Kidney glomerular epithelial cell (primary cell): ENCODE measurements at places on chromosomes 1 and 21.
A peak's percentile ranks its signal among the peaks of the same experiment; 100 is the strongest.

- peak; percentile 30 for DNase-seq
These were observed 30.9 kb upstream of the TAL1 start for GRCh38 chr1:47262787-47263413.

DNA sequence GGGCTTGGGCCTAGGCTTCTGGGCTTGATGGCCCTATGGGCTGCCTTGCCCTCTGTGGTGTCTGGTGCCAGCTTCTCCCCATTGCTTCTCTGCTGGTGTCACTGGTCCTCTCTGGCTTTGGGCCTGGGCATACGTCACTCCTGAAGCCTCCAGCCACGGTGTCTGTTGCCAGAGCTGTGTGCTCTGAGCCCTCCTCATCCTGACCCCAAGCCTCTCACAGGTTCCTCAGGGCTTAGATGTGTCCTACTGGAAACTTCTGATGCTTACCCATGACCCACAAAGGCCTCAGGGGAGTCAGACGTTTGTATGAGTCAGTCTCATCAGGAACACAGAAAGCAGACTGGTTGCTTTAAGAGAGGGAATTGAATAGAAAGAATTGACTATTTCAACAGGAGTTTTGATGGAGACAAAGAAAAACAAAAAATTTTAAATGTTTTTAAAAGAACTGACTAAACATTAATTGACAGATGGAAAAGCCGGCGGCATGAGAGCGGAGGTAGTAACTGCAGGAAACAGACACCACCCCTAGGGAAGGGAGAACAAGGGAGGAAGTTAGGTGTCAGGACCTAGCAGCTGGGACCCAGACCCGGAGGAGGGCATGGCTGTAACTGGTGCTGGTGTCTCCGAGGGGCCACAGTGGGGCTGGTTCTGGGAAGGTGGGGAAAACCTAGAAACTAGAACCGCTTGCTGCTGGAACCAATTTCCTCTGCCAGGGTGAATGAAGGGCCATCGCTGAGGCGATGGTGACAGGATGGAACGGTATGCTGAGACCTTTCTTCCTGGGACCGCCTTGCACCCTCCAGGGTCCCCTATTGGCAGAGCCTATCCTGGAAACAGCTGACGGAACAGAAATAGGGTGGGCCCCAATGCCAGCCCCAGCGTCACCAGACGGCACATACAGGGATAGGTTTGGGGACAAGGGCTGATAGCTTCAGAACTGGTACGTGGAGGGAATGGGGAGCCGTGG is 40.0 kb upstream of the CITED4 start:
- DNase-seq, result peak; percentile 68

DNA sequence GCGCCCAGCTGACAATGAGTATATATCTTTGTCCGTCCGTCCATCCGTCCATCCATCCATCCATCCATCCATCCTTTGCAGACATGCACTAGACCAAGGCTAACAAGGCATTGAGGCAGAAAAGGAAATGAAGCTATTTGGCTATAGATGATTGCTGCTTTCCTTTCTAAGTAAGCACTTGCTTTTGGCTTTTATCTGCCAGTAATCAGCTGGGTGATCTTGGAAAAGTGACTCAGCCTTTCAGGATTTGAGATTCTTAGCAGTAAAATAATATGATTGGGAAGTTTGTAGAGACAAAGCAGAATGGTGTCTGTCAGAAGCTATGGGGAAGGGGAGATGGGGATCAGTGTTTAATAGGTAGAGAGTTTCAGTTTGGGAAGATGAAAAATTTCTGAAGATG is 22.7 kb downstream of the ZFYVE9 start:
- no peak for DNase-seq

DNA sequence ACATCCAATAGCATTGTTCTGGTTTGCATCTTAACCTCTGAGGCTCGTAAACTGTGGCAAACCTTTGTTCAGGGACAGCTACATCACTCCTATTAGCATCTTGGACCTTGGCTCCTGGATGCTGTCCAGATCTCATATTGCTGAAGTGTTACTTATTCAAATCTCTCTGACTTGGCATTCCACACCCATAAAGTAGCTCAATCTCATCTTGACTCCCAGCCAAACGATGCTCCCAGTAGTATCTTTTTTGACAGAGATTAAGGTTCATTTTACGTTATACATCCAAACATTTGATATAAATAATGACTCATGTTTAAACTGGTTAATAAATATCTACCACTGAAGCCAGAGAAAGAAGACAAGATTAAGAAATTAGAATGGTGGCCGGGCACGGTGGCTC is 4.4 kb upstream of the FLVCR1 start:
- no peak for DNase-seq

GRCh38 chr1:204513117-204513716 is 3.0 kb upstream of the MDM4 start:
- no peak for DNase-seq

DNA sequence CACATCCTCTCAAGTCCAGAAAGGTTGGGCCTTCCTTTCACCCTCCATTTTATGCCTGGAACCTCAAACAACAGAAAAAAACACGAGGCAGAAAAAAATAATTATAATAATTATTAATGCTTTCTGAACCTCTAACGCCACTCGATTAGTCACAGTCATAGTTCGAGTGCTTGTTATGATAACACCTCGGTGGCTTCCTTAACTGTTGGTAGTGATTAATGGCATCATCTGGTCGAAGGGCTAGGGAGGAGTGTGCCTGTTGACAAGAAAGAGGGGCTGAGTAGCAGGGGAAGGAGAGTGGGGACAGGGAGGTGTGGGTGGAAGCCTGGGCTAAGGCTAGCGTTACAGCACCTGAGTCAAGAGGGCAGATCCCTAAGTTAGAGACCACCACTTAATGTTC is 21.3 kb upstream of the IL10 start:
- no peak for DNase-seq

DNA sequence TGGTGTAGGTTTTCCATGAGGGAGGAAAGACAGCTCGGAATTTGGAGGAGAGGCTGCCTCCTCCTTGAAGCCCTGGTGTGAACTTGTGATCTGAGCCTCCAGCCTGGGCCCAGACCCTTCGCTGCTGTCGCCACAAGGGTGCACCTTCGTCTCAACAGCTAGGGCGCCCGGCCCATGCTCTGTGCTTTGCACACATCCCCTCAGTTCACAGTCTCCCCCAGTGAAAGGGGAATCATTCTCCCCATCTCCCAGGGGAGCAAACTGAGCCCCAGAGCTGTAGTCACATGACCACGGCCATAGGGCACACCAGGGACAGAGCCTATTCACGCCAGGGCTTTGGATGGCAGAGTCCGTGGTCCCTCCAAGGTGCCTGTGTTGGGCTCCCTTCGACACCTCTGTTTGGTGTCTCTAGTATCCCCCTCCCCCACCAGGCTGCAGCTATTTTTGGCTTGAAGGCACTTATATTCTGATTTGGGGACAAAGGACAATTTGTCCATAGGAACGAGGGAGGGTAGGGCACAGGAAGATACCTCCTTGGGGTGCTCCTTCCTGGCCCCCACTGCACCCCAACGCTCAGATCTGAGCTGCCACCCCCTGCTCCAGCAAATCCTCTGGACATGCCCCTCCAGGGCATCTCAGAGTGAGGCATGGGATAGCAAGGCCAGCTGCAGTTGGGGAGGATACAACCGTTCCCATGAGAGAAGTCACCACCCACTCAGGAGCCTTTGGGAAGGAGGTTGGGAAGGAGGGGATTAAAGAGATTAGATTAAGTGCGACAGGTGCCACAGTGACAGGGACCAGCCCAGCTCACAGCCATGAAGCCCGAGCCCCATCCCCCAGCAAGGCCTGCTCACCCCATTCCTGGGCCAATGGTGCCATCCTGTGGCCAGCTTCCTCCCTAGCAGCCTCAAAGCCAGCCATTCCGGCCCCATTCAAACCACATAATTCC is 15.7 kb downstream of the MATN1 start:
- peak; percentile 32 for DNase-seq

DNA sequence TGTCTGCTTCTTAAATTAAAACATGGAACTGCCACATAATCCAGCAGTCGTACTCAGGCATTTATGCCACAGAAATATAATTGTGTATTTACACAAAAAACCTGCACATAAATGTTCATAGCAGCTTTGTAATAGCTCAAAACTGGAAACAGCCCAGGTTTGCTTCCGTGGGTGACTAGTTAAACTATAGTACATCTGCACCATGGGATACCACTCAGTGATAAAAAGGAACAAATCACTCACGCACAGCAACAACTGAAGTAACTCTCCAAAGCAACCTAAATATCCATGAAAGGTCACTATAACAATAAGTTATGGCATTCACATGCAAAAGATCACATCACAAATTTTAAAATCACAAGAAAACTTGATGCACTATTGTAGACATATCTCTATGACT is 64.4 kb downstream of the KCNT2 start:
- DNase-seq, result no peak

- no peak for DNase-seq
These were observed 5.6 kb upstream of the CDC42BPA start for GRCh38 chr1:227323967-227324268.

DNA sequence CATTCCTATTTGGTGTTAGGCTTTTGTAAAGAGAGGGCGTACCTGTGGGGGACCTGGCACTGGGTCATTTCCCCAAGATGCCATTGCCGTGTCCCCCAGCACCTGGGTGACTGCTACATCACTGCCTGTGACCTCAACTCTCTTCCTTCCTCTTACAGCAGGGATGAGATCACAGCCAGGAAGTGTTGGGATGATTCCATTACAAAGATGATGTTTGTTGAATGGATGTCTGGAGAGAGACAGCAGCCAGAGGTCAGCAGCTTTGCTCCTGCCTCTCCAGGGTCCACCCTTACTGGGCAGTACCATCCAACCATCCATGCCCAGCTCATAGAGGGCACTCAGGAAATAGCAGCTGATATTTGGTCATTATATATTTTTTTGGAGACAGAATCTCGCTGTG is 35.1 kb downstream of the TMEM51 start:
- DNase-seq, result no peak

GRCh38 chr1:65418522-65419185 is 1.8 kb upstream of the LEPR start:
- peak; percentile 56 for DNase-seq

- DNase-seq, result no peak
These were observed 83.5 kb upstream of the SIM2 start for GRCh38 chr21:36615274-36615964.

DNA sequence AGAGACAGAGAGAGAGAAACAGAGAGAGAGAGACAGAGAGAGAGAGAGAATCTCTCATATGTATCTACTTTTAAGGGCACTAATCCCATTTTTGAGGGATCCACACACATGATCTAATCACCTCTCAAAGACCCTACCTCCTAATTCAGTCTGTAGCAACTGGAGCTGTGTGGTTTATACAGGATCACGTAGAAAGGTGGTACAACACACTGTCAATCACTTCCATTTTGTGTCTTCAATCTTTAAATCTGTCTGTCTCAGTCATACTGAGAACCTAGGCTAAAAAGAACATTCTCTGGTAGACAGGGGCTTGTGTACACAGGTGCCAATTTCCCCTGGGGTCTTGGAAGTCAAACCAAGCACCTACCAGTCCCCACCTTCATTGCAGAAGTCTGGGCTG is 229.9 kb downstream of the TGFB2 start:
- DNase-seq, result no peak

DNA sequence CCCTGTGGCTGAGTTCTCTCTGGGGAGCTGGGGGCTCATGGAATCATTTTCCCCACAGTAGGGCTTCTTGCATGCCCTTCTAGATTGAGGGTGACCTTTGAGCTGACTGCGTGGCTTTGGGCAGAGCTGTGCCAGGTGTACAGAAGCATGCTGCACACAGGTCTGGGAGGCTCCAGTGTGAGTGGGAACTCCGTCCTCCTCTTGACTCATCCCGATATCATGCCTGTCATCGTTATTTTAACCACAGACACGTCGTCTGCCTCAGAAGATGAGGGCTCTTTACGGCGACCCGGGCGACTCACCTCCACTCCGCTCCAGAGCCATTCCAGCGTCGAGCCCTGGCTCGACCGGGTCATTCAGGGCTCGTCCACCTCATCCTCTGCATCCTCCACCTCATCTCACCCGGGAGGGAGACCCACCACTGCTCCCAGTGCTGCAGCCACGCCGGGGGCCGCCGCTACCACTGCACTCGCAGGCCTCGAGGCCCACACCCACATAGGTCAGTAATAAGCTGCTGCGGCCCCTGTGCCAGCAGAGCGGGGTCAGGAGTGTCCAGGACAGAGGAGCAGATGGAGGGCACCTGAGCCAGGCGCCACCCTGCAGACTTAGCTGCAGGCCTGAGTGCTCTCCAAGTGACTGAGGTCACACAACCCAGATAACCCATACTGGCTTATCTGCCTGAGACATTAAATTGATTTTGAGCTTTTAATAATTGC is 39.8 kb downstream of the DIP2A start:
- DNase-seq, result no peak

DNA sequence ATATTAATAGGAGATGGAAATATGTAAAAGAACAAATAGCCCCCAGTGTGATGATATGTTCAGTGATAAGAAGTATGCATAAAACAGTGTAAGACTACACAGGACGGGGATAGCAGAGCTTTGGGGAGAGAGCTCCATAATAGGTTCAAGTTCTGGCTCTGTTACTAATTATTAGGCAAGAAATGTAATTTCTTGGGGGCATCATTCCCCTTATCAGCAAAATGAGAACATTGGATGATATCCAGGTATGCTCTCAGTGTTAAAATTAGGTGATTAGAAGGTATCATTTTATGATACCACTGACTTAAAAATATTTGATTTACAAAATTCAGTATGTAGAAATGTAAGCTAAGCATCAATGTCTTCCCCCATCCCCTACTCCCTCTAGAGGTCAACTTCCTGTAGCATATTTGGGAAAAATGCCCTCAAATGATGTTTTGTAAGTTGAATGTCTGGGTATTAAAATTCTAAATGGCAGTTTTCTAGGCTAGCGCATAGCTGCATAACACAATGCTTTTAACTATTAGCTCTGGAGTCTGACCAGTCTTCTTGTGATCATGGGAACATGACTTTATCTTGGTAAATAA is 585.7 kb upstream of the CAMK1G start:
- no peak for DNase-seq

- DNase-seq, result peak; percentile 39
These were observed 92.6 kb downstream of the ZNF281 start for GRCh38 chr1:200317236-200317635.

- DNase-seq, result no peak
These were observed 688.5 kb downstream of the MATN1 start for GRCh38 chr1:30034627-30035521.

DNA sequence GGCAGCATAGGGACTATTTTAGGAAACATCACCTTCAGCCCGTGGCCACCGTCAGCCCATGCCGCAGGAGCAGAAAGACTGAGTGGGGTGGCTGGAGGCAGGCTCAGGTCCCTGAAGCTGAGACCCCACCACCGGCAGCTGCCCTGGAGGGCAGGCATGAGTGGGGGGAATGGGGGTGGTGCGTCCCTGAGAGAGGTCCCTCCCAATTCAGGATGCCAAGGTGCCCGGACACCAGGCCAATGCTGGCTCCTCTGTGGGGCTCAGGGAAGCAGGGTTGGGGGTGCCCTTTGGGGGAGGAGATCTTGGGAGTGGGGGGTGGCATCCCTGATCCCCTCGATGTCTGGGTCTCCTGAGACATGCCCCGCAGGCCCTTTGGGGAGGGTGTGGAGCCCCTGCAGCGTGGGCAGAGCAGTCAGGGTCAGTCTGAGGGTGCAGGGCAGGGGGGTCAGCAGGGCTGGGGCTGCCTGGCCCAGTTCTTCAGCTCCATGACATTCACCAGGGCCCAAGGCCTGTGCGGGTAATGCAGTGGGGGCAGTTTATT is 998 bp upstream of the TTC34 start:
- no peak for DNase-seq

- DNase-seq, result no peak
These were observed 29.4 kb downstream of the IL6R start for GRCh38 chr1:154434346-154435085.
